Activated naive CD4-positive, alpha-beta T cell (primary cell): ENCODE measurements at places on chromosomes 12 and 14.

- DNase-seq = no peak
Observed at GRCh38 chr14:44995770-44996294, 33.8 kb downstream of the TOGARAM1 start.

- no peak for DNase-seq
Observed at GRCh38 chr14:102601378-102601925, 9.0 kb downstream of the RCOR1 start.

DNA sequence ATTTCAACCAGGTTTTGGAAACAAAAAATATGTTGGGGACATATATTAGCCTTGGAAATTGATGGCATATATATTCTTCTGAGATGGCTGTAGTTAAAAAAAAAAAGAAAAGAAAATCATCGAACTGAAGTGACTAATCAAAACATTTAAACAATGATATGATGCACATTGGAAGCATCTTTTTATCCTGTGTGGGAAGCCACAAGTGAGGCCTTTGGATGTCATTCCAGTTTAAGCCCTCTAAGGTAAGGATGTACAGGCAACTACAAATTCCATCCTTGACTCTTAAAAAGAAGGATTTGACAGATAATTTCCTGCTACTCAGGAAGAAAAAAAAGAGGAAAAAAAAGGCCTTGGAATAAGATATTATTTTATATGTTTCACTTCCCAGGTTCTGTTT is 9.6 kb upstream of the PTPRB start:
- DNase-seq = no peak

GRCh38 chr14:58914279-58914855 is 274.1 kb upstream of the DAAM1 start:
- DNase-seq = no peak

DNA sequence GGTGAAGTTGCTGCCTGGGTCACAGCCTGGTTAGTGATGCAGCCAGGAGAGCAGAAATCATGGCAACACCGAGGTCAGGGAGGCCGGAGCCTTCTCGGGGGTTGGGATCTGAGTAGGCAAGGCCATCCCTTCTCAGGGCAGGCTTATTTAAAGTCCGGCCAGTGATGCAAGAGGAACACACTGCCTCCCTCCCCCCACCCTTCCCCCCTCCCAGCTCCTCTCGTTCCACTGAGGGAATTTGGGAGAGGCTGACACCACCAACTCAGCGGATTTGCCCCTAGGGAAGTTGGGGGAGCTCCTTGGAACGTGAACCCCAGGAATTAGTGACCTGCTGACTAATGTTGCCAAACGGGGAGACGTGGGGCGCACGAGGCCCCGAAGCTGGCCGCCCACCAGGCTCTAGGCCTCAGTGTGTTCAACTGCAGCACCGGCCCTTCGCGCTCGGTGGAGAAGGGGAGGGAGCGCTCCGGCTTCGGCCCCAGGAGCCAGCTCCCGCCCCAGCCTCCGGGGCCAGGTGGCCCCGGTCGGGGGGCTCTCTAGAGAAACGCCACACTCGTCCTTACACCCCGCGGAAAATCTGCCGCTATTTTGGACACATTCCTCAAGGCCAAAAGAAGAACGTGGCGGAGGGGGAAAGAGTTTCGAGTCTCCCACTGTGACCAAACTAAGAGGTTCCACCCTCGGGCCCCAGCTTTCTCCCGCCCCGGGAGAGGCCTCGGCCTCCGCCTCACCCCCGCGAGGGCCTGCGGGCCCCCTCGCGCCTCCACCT is 1.6 kb downstream of the CTDSP2 start:
- no peak for DNase-seq

GRCh38 chr14:99192028-99192621 is 79.9 kb downstream of the BCL11B start:
- DNase-seq = no peak

DNA sequence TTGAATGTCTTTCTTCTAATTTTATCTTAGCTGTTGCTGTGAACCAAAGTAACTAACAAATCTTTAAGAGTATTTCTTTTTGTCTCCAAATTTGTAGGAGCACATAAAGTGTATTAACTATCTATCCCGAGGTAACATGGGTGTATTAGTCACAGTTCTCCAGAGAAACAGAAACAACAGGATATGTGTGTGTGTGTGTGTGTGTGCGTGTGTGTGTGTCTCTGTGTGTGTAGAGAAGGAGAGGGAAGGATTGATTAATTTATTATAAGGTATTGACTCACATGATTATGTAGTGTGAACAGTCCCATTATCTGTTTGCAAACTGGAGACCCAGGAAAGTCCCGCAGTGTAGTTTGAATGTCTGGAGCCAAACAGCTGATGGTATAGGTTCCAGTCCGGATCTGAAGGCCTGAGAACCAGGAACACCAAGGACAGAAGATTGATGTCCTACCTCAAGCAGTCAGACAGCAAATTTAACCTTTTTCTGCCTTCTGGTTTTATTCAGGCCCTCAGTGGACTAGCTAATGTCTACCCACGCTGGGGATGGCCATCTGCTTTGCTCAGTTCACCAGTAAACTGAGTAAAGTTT is 14.4 kb downstream of the G2E3 start:
- no peak for DNase-seq

GRCh38 chr12:110849748-110850403 is 3.1 kb downstream of the CCDC63 start:
- no peak for DNase-seq

DNA sequence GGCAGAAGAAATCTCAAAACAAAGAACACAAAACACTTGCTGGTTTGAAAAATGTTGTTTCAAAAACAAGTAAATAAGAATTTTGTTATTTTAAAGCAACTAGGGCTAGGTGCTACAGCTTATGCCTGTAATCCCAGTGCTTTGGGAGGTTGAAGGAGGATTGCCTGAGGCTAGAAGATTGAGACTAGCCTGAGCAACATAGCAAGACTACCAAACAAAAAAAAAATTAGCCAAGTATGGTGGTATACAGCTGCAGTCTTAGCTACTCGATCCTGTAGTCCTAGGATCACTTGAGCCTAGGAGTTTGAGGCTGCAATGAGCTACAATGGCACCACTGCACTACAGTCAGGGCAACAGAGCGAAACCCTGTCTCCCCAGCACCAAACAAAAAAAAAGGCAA is 32.6 kb upstream of the MTERF2 start:
- DNase-seq = no peak

DNA sequence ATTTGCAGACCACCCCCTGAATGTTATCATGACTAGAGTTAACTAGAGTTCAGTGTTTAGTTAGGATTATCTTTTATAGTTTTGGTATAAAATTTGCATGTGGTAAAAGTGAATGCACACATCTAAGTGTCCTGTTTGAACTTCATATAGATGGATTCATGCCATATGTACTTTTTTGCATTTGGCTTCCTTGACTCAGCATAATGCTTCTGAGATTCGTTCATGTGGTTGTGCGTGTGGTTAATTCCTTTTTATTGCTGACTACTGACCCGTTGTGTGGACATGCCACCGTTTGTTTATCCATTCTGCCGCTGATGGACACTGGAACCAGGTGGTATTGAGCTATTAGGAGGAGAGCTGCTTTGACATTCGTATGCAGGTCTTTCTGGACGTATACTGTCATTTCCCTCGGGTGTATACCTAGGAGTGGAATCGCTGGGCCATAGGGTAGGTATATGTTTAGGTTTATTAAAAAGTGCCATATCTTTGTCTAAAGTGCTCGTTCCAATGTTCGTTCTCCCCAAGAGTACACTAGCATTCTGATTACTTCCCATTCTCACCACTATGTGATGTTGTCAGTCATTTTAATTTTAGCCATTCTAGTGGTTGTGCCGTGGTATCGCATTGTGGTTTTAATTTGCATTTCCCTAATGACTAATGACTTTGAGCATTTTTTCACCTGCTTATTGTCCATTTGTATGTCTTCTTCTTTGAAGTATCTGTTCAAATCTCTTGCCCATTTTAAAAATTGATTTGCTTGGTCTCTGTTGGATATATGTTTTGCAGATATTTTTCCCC is 37.7 kb downstream of the RIN3 start:
- no peak for DNase-seq

DNA sequence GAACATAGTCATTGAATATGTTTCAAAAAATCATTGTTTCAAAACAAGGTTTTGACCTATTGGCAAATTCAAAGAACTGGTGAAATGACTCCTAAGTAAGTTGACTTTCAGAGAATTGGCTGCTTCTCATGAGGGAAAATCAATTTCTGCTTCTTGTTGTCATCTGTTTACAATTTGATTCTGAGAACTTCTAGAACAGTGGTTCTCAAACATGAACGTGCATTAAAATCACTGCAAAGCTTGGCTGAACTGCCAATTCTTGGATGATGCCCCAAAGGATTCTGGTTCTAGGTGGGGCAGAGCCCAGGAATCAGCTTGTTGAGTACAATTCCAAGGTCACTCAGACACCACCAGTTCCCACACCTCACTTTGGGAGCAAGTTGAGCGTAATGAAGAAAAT is 83.9 kb downstream of the ZFP36L1 start:
- DNase-seq = no peak

DNA sequence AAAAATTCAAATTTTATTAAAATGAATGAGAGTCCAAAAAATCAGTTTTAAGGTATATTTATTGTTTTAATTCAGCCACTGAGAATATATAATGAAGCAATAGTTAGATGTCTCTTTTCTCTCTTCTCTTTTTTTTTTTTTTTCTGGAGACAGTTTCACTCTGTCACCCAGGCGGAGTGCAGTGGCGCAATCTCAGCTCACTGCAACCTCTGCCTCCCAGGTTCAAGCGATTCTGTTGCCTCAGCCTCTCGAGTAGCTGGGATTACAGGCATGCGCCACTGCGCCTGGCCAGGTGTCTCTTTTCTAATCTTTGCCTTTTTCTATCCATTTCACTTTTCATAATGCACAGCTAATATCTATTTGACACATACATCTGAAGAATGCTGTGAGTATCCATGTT is 307.1 kb upstream of the RGS6 start:
- DNase-seq = no peak

GRCh38 chr12:122028905-122029560 is 7.3 kb downstream of the BCL7A start:
- no peak for DNase-seq

DNA sequence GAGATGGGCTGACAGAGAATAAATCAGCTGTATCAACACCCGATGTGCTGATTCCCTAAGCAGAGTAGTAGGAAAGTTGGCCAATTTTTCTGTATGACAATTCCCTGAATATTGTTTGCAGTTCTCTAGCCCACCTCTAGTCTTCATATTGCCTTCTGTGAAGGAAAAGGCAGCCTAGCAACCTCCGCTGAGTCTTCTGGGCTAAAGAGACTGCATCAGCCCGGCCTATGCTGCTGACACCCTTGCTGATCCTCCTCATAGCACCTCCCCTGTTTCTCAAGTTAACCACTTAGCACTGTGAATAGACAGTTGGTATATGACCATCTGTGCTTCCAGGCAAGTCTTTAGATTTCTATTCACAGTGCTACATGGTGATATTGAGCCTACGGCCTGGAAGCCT is 161.1 kb upstream of the EGLN3 start:
- DNase-seq = no peak

- DNase-seq = no peak
Observed at GRCh38 chr12:92107621-92108131, 38.0 kb downstream of the BTG1 start.

DNA sequence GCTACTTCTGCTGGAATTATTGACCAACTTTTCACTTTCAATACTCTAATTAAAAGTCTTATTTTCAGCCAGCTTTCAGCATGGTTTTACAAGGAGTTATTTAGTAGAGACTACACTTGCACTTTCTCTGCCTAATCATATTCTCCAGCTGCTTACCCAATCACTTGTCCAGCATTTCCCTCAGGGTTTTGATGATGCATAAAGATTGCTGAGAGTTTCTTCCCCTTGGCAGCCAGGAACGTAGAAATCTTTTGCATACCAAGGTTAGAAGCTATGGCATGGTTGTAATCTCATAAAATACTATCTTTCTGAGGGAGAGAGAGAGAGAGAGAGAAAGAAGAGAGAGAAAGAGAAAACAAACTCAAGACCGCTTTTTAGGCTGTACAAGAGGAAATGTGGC is 10.8 kb downstream of the OR4Q3 start:
- DNase-seq = no peak

DNA sequence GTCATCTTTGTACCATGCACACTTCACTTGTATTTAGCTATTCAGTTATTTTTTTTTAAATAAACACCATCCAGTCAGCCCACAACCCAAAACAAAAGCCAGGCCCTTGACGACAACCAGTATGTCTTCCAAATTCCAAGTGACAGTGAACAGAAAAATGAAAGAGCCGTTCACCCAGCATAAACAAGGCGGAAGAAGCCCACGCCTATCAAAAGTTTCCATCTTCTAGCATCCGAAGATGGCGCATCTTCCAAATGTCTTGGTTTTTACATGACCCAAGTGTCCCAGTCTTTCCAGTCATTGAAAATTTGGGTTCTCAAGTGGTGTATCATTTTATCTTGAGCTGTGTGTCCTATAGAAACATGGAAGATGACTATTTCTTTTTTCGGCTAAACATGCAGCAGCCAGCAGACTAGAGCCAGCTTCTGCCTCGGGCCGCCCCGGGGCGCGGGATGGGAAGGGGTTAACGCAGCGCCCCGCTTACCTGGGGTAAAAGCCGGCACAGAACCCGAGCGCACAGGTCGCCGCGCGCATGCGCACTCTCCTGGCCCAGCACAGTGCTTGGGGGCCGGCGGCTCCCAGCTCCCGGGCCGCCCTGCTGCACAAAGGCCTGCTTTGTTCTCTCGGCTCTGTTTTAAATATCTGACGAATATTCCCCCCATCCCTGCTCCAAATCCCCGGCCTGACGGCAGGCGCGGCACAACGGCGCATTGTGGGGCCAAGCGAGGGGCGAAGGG is 164.8 kb downstream of the ZFP36L1 start:
- peak; percentile 46 for DNase-seq

GRCh38 chr12:111425655-111426054 is 19.9 kb downstream of the SH2B3 start:
- no peak for DNase-seq

DNA sequence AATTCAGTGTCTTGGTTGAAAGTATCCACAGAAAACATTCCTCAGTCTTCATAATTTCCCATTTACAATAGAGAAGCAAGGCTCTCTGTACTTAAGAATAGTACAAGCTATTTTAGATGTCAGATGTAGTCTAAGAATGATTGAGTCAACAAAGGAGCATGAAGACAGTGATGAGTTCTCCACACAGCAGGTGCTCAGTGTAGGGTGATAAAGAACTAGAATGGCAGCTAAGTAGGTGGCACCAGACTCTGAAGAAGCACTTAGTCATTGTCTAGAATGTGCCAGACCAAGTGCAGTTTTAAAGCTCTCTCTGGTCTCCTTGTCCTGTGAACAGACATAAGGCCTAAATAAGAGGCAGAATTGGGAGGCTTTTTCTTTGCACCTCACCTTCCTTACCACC is 504.6 kb downstream of the NRXN3 start:
- DNase-seq = no peak

GRCh38 chr14:96986256-96987085 is 189.3 kb downstream of the VRK1 start:
- DNase-seq = no peak

- DNase-seq = no peak
Observed at GRCh38 chr14:92935446-92935845, 12.5 kb downstream of the CHGA start.

DNA sequence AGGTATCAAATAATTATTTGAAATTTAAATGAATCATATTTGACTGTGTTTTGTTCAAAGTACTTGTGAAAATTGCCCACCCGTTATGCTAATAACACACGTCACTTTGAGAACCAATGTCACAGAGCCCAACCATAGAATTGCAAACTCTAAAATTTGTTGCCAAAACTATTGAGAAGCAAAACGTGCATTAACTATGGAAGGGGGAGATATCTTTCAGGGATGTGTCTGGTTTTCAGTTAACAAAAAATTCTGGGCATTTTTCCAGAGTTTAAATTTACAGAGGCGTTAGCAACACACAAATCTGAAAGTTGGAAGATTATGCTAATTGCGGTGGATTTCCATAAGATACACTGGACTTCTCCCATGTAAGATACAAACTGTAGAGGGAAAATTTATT is 371.8 kb upstream of the E2F7 start:
- no peak for DNase-seq

GRCh38 chr12:2689879-2690278 is 104.9 kb upstream of the FKBP4 start:
- no peak for DNase-seq
